ENCODE measurements at places on chromosomes 12 and 14.
A peak's percentile ranks its signal among the peaks of the same experiment; 100 is the strongest.

GRCh38 chr12:89038831-89039512, 313.3 kb downstream of the DUSP6 start:
- DNase-seq = no peak

GRCh38 chr12:96352161-96352835, 47.9 kb downstream of the CDK17 start:
- DNase-seq = no peak

- DNase-seq = no peak
These were observed 98.7 kb downstream of the ASCL4 start for GRCh38 chr12:107873223-107873622.

GRCh38 chr14:72332871-72333270, 400.6 kb downstream of the RGS6 start:
- DNase-seq = no peak

GRCh38 chr14:102898298-102898697, 24.2 kb upstream of the AMN start:
- DNase-seq = no peak

DNA sequence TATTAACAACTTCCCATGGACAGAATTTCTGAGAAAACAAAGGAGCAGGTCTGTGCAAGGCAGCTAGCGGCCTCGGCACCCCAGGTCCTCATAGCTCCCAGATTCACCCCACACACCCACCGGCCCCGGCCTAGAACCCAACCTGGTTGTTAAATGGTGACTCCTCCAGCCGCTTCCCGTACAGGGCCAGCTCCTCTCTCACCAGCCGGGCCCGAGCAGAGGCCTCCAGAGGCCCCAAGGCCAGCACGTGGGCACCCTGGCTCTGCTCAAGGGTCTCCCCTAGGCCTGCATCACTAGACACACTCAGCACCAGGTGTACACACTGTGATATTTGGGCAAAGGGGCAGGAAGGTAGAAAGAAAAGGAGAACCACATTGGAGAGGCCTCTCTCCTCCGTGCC, 30.3 kb downstream of the TEP1 start:
- no peak for DNase-seq

GRCh38 chr12:4858386-4858785, 51.3 kb upstream of the KCNA1 start:
- no peak for DNase-seq

- peak; percentile 45 for DNase-seq
These were observed at the start of gene RGS6 for GRCh38 chr14:71932229-71932981. RGS6 (plus strand) TSS chr14:71932429.

GRCh38 chr12:123225443-123225842, 7.5 kb downstream of the MPHOSPH9 start:
- no peak for DNase-seq

DNA sequence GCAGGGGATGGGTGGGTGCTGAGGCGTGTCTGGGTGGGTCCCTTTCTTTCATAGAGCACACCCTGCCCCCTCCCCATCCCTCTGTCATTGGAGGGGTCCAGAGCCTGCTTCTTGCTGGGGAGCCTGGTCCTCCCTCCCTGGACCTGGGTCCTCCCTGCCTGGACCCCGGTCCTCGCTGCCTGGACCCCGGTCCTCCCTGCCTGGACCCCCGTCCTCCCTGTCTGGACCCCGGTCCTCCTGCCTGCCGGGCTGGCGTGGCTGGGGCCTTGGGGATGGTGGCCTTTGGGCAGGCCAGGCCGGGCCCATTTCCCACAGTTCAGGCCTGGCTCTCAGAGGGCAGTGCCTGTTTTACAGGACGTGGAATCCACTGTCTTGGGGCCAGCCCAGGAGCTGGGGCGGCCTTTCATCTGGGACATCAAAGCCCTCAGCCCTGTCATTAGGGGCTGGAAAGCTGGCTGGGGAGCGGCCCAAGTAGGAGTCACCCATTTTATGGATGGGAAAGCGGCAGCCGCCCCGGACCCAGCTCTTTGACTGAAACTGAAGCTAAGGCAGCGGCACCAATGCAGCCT, 44.6 kb downstream of the KIF26A start:
- no peak for DNase-seq

DNA sequence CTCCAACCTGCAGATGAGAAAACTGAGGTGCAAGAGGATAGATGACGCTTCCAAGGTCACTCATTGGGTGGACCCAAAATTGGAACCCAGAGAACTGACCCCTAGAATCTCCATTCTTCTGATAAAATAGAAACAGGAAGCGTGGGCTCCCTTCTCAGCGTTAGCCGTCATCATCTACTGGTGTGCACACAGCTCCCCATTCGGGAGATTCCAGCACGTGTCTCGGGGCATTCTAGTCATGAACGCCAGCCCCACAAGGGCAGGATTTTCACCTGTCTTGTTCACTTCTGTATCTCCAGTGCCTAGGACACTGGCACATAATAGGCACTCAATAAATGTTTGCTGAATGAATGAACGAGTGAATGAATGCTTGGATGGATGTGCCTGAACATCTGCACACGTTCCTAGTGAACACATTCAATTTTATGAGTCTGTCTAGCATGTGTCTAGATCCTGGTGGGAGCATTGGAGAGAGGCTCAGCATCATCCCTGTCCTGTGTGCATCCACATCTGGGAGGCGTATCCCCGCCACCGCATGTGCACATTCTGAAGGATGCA, 30.5 kb downstream of the RASAL1 start:
- no peak for DNase-seq

DNA sequence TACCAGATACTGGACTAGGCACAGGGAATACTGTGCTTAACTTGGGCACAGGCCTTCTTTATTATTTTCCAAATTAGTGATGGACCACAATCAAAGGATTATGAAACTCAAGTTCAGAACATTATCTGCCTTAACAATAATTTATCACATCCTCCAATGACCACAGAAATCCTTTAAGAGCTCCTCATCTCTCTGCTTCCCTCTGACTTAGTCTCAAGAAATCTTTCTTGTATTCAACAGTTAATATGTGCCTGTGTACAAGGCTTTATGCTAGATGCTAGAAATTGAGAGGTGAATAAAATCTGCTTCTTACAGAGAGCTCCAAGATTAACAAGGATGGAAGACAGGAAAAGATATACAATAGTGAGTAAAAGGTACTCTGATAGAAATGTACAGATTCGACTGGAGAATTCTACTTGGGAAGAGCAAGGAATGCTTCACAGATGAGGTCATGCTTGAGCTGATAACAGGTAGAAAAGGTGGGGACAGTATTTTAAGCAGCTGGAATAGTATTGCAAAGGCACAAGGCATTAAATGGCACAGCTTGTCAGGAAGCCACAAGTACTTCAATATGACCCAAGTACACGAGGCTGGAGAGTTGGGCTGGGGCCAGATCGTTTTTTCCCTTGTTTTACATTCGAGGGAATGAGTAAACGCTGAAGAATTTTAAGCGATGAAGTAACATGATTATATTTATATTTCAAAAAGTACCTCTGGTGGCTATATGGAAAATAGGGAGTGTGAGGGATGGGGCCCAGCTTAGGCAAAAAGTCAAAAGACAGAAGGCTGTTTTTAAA, 55.1 kb upstream of the ARID2 start:
- peak; percentile 50 for DNase-seq

DNA sequence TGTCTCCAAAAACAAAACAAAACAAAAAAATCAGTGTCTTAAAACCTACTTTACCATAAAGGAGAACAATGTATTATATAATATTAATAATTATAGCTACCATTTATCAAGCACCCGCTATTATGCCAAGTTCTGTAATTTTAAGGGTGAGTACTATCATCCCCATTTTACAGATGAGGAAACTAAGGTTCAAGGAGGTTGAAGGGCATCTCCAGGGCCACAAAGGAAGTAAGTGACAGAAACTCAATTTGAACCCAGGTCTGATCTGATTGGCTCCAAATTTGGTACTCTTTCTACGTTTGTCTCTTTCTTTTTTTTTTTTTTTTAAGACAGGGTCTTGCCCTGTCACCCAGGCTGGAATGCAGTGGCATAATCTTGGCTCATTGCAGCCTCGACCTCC, 115.4 kb downstream of the BCAT1 start:
- DNase-seq = no peak

GRCh38 chr12:89309815-89310214, 42.5 kb downstream of the DUSP6 start:
- DNase-seq = no peak

- DNase-seq = no peak
These were observed 32.6 kb upstream of the SLC2A13 start for GRCh38 chr12:40138526-40138925.

- DNase-seq = no peak
These were observed 753 bp upstream of the DLGAP5 start for GRCh38 chr14:55192054-55192621.

- DNase-seq = no peak
These were observed 100.7 kb upstream of the ATF7IP start for GRCh38 chr12:14264778-14265177.

DNA sequence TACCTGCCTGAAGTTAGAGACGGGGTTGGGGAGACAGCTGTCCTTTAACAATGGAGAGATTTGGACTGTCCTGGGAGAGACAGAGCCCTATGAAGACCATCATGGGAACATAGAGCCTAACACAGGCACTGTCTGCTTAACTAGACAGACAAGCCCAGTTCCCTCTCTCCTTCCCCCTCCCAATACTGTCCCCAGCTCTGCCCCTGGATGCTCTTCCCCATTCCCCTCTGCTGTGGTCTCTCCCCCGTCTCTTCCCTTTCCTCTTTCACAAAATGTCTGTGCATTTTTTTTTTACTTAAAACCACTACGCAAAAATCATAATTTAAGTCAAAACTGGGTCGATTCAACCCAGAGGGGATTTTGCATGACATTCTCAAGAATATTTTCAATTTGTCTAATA, 232.9 kb downstream of the CHST11 start:
- DNase-seq = no peak

DNA sequence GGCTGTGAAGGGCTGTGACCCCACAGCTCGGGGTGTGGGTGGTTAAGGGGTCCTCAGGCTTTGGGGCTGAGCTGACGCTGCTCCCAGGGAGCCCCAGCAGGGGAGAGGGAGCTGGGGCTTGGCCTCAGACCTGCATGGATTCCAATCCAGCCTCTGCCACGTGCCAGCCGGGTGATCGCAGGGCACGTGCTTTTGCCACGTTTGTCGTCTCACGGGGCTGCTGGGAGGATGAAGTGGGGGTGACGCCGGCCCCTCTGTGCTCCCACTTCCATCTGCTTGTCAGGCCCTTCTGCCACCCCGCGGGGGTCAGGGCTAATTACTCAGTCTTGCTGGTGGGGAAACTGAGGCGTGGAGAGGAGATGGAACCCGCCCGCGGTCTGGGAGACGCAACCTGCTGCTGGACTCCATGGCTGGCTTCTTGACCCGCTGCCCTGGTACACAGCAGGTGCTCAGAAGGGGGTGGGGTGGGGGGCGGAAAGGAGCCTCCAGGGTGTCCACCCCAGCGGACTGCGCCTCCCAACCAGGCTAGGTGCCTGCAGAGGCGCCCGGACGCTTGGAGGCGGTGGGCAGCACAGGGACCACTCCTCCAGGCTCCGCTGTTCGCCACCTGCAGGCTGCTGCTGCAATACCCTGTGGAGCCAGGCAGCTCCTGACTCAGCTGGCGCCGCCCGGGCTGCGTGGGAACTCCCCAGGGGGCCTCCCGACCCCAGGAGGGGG, 36.4 kb upstream of the PRIMA1 start:
- no peak for DNase-seq

- no peak for DNase-seq
These were observed 38.4 kb downstream of the WASHC3 start for GRCh38 chr12:102023343-102023930.

GRCh38 chr14:94043111-94043755, 17.1 kb downstream of the OTUB2 start:
- no peak for DNase-seq

All from left hindlimb (tissue), 1 donor.